CD8-positive, alpha-beta T cell (primary cell): ENCODE measurements at places on chromosomes 7 and 10.

DNA sequence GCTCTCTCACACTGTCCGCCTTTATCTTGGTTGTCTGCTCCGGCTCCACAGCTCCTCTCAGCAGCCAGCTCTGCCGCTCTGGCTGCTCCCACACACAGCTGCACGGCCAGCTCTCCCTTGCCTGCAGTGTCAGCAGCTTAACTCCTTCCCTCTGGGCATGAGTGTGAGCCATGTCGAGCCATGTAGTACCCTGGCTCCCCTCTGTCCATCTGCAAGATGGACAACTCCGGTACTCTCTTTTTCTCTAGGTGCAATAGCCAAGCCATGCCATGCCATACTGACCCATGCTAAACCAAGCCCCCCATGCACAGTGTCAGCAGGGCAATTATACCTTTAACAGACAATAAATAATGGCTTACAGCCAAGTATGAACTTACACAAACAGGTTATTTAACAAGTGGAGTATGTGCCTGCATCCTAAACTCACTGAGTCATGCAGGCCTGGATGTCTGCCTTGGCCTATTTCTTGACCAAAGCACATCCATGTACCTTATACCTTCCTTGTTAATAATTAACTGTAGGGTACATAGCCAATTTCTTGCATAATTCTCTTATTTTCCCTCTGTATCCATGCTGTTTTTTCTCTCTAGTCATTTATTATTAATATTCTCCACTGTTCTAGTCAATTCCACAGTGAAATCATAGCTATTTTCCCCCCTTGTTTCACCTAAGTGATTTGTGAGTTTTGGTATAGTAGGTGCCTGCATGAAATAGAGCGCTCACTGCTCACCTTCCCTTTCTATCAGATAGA is 170.9 kb downstream of the CDK14 start:
- DNase-seq, result no peak

DNA sequence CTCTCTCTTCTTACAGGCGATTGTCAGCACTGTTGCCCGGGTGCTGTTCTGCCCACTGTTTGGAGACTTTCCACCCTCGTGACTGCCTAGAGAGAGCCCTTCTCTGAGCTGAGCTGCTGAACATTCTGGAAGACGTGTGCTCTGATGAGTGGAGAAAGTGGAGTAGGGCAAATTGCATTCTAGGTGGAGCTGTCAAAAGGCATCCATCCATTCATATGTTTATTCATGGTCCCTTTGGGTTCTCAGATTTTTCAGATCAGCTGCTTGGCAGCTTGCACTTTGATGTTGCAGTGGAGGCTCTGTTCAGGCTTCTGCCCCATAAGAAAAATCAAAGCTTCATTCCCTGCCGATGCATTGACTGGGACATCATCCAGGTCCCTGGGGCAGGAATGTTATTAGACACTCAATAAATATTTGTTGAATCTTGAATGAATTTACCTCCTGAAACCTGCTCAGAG is 120.7 kb upstream of the EEPD1 start:
- no peak for DNase-seq

- no peak for DNase-seq
These were observed 230.4 kb downstream of the ACTR3B start for GRCh38 chr7:152989889-152990380.

- DNase-seq, result no peak
These were observed 5.8 kb downstream of the CLCN1 start for GRCh38 chr7:143321734-143322133.

- no peak for DNase-seq
These were observed 11.9 kb downstream of the SFXN4 start for GRCh38 chr10:119153661-119154060.

- no peak for DNase-seq
These were observed 356.3 kb downstream of the DNAJB6 start for GRCh38 chr7:157693071-157693520.

- no peak for DNase-seq
These were observed 2.1 kb upstream of the DHX32 start for GRCh38 chr10:125883211-125883610.

DNA sequence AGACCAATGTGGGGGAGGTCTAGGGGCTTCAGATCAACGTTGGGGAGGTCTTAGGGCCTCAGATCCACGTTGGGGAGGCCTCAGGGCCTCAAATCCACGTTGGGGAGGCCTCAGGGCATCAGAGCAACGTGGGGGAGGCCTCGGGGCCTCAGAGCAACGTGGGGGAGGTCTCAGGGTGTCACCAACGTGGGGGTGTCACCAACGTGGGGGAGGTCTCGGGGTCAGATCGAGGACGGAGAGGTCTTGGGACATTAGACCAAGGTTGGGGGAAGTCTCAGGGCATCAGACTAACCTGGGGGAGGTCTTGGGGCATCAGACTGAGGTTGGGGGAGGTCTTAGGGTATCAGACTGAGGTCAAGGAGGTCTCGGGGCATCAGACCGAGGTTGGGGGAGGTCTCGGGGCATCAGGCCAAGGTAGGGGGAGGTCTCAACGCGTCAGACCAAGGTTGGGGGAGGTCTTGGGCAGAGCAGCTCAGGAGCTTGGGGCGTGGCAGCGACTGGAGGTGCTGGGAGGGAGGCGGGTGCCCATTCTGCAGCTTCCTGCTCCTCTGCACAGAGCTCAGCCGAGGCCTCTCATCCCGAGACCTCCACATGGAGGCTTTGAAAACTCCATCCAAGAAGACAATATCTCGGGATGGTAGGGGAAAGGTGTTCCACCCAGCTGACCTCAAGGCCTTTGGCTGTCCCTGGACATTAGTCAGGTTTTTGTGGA is 159.8 kb downstream of the WDR37 start:
- DNase-seq, result no peak

- no peak for DNase-seq
These were observed 36.6 kb downstream of the AMZ1 start for GRCh38 chr7:2724453-2725177.

GRCh38 chr7:127885843-127886242 is 145.4 kb downstream of the LRRC4 start:
- no peak for DNase-seq

DNA sequence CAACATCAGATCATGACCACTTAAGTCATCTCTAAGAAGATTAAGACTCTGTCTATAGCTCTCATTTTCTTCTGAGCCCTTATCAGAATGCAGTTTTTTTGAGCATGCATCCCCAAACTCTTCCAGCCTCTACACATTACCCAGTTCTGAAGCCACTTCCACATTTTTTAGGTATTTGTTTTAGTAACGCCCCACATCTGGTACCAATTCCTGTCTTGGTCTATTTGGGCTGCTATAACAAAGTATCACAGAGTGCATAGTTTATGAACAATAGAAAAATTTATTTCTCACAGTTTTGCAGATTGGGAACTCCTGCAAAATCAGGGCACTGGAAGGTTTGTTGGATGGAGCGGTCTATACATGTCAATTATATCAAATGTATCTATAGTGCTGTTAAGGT is 107.7 kb upstream of the KCND2 start:
- no peak for DNase-seq
